NCI-H2107 (cell line): ENCODE measurements at places on chromosomes 16 and 17.

GRCh38 chr17:81980707-81981343, 3.4 kb downstream of the ASPSCR1 start:
- no peak for DNase-seq

- DNase-seq, result peak; percentile 76
Measured at GRCh38 chr16:30032083-30032819, 1.2 kb upstream of the TLCD3B start.

DNA sequence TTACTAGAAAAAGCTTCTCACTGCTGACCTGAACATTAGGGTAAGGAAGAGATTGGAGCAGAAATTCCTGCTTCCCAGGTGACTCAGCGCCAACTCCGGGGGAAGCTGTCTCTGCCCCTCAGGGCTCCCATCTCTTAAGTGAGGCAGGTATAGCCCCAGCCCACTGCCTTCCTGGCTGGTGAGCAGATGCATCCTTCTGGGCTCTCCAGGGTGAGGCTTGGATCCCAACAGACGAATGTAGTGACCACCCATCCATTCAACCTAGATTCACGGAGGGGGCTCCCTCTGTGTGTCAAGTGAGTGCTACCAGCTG, 3.2 kb downstream of the ATP2C2 start:
- no peak for DNase-seq

DNA sequence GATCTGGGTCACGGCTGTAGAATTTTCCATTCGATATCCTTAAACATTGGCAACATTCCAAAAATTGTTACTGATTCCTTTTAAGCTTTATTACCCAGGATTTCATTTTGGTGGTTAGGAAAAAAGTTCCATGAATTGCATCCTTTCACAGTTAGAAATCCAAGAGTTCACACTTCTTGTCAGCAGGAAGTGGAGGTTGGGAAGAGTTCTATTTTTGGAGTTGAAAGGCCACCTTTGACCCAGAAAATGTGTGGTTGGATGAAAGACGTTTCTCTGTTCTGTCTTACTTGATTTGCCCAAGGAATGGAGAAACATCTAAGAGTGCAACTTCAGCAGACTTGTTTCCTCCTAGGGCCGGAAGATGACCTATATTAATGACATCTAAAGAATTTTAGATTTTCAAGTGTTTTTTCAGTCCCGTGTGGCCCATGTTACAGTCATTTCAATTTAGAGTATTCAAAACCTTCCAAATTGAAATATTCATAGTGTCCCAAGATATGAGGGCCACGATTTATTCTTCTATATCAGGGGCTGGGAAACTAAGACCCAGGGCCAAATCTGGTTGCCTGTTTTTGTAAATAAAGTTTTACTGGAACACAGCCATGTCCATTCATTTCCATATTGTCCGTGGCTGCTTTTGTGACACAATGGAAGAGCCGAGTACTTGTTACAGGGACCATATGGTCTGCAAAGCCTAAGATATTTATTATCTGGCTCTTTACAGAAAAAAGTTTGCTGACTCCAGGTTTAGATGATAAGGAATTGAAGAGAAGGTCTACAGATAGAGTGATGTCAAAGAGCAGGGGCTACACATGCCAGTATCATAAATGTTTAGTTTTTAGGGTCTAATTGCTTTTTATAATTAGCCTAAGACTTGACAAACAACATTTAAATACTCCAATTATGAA, 50.2 kb downstream of the CDK5R1 start:
- no peak for DNase-seq

DNA sequence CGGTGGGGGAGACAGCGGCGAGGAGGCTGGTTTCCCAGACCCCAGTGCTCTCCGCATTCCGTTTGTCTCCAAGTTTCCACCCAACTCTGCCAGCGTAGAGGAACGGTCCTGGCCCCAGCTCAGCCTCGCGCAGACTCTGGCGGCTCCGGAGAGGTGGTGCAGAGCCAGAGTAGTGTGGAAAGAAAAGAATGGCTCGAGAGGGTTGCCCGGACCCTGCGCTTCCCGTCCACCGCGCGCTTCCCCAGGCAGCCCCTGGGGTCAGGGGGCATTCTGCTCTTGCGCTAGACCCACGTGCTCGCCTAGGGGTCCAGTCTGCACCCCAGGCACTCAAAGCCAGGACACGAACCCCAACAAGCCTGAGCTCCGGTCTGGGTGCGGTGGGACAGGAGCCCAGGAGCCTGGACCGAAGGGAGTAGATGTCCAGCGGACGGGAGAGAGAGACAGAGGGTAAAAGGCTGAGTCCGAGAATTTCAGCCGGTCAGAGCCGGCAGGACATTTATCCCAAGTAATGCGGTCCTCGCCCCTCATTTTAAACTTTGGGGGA, 3.8 kb downstream of the PMP22 start:
- no peak for DNase-seq

- no peak for DNase-seq
Measured at GRCh38 chr16:7888411-7888810, 555.8 kb downstream of the RBFOX1 start.

- no peak for DNase-seq
Measured at GRCh38 chr16:23274968-23275367, 27.1 kb upstream of the SCNN1B start.

DNA sequence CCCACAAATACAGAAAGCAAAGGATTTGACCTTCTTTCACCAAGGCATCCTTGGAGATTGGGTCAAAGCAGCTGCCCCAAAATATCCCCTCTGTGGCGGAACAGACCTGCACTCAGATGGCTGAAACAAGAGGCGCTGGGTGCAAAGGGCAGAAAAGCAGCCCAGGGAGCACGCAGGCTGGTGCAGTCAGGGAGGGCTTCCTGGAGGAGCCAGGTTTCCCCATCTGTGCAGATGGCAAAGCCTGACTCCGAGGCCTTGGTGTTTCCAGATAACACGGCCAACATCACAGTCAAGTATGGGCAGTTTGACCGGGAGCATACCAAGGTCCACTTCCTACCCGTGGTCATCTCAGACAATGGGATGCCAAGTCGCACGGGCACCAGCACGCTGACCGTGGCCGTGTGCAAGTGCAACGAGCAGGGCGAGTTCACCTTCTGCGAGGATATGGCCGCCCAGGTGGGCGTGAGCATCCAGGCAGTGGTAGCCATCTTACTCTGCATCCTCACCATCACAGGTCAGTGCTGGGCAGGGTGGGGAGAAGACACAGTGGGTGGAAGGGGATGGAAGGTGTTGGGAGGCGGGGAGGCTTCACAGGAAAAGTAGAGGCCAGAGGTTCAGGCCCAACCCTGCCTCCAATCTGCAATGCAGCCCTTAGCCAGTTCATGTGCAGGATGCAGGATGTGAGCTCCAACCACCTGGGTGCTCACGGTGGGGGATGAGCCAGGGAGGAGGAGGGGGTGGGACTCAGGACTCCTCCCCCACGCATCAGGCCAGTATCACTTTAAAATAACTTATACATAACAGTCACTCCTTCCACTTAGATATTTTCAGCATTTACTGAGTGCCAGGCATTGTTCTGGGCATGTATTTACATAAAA, 26.4 kb upstream of the BEAN1 start:
- DNase-seq, result no peak

DNA sequence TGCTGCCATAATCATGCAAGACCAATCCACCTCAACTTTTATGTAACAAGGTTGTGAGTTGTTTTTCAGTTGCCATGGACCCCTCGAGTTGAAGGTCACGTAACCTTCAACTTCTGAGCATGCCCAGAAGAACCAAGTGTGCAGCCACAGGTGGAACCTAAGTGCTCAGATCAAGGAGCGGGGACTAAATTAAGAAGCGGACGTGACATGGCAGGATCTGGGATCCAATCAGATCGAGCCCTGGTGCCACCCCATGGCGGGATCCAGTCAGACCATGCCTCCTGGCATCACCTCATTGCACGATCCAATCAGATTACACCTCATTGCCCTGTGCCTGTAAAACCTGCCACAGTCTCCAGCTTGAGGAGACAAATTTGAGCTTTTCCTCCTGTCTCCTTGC, 204.5 kb upstream of the CDH5 start:
- DNase-seq, result no peak

GRCh38 chr16:68005786-68006286, 6.6 kb upstream of the DPEP2 start:
- no peak for DNase-seq

- no peak for DNase-seq
Measured at GRCh38 chr16:15899538-15900100, 11.2 kb upstream of the CEP20 start.

GRCh38 chr17:19513897-19514488, 19.7 kb upstream of the SLC47A1 start:
- no peak for DNase-seq

DNA sequence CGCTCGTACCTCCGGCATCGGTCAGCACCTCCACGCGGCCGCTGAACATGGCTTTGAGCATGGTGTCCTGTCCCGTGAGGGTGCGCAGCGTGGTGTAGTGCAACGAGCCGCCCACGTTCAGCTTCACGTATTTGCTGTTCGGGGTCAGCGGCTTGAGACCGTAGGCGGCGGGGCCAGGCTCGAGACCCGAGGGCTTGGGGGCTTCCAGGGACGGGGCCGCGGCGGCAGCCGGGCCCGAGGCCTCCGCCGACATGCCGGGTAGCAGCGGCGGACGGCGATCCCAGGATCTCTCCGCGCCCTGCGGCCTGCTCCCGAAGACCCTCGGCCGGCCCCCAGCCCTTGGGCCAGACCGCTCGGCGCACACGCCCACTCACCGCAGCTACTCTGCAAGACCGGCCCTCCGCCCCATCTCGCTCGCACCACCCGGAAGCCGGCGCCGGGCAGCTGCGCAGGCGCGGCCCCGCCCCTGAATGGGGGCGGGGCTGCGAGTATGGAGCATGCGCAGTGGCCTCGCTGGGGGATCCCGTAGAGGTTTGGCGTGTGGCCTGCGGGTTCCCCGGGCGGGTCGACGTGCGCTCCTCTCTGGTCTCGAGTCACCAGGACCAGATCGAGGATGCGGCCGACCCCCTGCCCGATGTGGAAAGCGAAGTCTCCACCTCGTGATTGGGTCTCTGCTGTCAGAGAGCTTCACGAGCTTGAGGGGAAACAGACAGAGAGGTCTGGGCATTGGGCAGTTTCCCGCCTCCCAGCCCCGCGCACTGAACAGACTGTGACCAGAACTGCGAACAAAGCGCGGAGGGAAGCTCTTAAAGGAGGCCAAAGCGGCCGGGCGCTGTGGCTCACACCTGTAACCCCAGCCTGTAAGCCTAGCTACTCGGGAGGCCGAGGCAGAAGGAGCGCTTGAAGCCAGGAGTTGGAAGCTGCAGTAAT, at the start of gene KCTD13:
KCTD13 (minus strand) TSS at position 446 of the 930 bp plus-strand sequence; CDS start at position 253, 193 bp downstream.
- peak; percentile 63 for DNase-seq

DNA sequence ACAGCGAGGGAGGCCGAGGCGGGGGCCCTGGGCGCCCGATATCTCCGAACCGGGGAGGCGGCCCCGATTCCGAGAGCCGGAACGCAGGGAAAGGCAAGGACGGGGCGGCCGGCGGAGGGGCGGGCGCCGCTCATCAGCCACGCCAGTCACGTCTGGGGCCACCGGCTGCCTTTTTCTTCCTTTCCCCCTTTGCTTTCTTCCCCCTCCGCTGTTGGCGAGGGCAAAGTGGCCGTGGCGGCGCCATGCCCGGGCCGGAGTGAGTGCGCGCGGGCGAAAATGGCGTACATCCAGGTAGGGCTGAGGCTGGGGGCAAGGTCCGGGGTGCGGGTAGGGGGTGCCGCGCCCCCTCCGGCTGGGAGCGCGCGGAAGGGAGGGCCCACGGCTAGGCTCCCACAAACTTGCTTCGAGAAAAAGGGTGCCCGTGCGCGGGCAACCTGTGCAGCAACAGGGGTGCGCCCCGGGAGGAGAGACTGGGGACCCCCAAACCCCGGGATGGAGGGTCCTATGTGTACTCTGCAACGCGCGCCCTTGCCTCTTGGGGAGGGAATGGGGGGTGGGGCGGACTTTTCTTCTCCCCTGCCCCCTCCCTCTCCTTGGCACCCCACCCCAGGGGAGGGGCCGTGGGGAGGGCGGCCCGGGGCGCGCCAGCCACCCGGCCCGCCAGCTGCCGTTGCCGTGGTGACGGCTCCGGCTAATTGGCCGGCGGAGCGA, 486 bp downstream of the SYT17 start:
- DNase-seq, result peak; percentile 42

GRCh38 chr17:7894226-7894625, 5.6 kb downstream of the CHD3 start:
- DNase-seq, result no peak

DNA sequence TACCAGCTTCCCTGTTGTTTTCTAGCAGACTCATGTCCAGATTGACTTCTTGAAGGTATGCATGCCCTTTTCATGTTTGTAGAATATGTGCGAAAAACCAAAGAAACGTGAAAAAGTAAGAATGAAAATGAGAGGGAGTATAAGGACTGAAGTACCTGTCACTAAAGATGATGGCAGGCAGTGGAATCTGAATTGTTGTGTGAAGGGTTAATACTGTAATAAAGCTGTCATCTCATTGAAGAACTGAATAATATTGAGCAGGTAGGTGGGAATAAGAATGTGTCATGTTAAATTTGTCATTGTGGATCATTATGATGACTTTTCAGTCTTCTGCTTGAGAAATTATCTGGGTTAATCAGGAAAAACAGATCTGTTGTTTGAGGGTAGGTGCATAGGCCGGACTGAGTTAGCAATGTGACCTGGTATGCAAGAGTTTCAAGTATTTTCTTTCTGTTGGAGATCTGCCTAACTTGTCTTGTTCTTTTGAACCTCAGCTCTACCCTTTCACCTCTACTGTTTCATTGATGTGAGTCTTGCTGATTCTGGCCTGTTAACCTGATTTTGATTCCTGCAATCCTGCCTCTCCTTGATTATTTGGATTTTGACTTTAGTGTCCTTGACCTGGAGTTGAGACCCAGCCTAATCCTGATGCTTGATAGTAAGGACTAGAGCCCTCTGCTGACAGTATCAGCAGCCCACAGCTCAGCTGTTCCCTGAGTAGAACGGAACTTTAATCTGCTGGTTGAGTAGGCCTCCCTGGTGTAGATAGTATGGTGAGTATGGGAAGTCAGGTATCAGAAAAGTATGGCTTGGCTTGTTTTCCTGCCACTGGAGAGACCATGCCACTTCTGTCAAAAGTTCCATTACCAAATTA, 64.6 kb downstream of the MAP2K4 start:
- no peak for DNase-seq

GRCh38 chr17:78113804-78114785, 14.5 kb downstream of the TMC6 start:
- no peak for DNase-seq

GRCh38 chr16:21946889-21947635, 6.1 kb upstream of the UQCRC2 start:
- no peak for DNase-seq

GRCh38 chr16:48136547-48137360, 19.0 kb downstream of the ABCC12 start:
- no peak for DNase-seq

- no peak for DNase-seq
Measured at GRCh38 chr17:18851201-18851600, 6.7 kb upstream of the PRPSAP2 start.

DNA sequence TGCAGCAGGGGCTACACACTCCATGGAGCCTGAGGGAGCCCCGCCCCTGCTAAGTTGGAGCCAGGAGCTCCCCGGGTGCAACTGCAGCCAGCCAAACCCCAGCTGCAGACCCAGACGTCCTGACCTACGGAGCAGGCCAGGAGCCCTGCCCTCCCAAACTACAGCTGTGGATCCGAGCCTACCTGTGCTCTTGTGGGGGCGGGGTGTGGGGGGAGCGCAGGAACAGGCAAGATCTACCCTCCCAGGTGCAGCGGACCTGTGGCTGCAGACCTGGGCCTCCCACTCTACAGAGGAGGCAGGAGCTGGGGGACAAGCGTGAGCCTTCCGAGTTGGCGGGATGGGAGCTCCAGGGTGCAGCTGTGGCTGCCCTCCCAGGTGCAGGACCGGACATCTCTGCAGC, 29.7 kb upstream of the MYLK3 start:
- no peak for DNase-seq
